ENCODE measurements at places on chromosomes 2 and 18. TPM values are rescaled to one million over a fixed set of nuclear protein-coding genes. Genes with fewer than 3 reads are reported as not detected.

GRCh38 chr2:112138159-112139032, at the start of gene FBLN7:
TSS of gene FBLN7 (plus strand) at chr2:112138385. CDS start at chr2:112138656, 271 bp downstream.
- H3K4me3 ChIP-seq = peak within 1 kb of the TSS; percentile 43
- DNase-seq = no peak
- peaks cover 40% of the 10 kb centered on the region for H3K27me3 ChIP-seq
- H3K4me1 ChIP-seq = peaks cover 5% of the 10 kb centered on the region

DNA sequence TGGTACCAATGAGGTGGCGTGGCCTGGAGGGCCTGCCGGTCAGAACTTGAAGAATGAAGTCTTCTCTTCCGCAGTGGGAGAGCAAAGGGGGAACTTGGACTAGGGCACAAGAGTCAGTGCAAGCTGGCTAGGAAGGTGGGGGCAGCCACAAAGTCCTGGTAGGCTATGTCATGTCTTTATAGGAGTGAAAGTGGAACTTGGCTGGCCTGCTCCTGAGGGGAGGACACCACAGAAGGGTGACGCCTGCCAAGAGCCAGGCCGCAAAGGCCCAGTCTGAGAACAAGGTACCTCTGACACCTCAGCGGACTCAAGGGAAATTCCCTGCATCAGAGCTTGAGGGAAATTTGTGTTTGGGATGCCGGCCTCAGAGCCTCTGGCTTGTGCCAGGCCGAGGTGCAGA, 32.2 kb upstream of the MAP3K20 start:
- no peaks in the 10 kb centered on the region for H3K27me3 ChIP-seq
- H3K27ac ChIP-seq = no peak overlapping the region
- no peak for DNase-seq

GRCh38 chr2:60295636-60295962, 257.9 kb downstream of the BCL11A start:
- DNase-seq = no peak
- H3K4me3 ChIP-seq = no peak overlapping the region
- H3K27me3 ChIP-seq = no peaks in the 10 kb centered on the region
- no peaks in the 10 kb centered on the region for H3K4me1 ChIP-seq

Gene PRSS56
- polyA plus RNA-seq = not detected
